ENCODE measurements at places on chromosomes 3 and 15.

DNA sequence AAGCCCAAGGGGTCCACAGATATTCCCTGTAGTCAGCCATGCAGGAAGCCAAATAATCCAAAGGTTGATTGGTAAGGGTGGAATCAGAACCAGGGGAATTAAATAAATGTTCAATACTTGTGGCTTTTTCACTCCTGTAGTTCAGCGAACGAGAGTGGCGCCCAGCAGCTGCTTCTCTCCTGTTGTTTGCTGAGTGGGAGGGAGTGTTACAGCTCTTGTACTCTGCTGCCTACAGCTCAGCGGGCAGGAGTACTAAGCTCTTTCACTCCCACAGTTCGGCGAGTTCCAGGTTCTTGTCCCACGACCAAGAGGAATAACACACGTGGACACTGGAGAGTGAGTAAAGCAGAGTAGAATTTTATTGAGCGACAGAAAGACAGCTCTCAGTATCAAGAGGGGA, 105.9 kb downstream of the MOBP start:
- no peak for DNase-seq

- DNase-seq = no peak
These were observed 136.6 kb downstream of the DUT start for GRCh38 chr15:48467801-48468200.

DNA sequence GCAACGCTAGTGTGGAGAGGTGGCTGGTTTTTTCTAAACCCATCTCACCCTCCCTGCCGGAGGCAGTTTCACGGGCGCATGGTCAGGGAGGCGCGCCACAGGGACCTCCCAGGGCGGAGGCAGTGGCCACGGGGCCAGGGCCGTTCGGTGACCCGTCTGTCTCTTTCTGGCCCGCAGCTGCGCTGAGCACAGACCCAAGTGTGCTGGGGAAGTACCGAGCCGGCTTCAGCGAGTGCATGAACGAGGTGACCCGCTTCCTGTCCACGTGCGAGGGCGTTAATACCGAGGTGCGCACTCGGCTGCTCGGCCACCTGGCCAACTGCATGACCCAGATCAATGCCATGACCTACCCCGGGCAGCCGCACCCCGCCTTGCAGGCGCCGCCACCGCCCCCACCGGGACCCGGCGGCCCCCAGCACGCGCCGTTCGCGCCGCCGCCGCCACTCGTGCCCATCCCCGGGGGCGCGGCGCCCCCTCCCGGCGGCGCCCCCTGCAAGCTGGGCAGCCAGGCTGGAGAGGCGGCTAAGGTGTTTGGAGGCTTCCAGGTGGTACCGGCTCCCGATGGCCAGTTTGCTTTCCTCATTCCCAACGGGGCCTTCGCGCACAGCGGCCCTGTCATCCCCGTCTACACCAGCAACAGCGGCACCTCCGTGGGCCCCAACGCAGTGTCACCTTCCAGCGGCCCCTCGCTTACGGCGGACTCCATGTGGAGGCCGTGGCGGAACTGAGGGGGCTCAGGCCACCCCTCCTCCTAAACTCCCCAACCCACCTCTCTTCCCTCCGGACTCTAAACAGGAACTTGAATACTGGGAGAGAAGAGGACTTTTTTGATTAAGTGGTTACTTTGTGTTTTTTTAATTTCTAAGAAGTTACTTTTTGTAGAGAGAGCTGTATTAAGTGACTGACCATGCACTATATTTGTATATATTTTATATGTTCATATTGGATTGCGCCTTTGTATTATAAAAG, 1.8 kb downstream of the HES1 start:
- peak; percentile 42 for DNase-seq

- peak; percentile 70 for DNase-seq
These were observed 6.0 kb downstream of the GHRL start for GRCh38 chr3:10286596-10287295.

GRCh38 chr3:168047190-168047795, 48.4 kb downstream of the GOLIM4 start:
- peak; percentile 50 for DNase-seq

- no peak for DNase-seq
These were observed 115.0 kb upstream of the LRIG1 start for GRCh38 chr3:66615643-66616301.

- no peak for DNase-seq
These were observed 1191.0 kb upstream of the ALCAM start for GRCh38 chr3:104175696-104176095.

DNA sequence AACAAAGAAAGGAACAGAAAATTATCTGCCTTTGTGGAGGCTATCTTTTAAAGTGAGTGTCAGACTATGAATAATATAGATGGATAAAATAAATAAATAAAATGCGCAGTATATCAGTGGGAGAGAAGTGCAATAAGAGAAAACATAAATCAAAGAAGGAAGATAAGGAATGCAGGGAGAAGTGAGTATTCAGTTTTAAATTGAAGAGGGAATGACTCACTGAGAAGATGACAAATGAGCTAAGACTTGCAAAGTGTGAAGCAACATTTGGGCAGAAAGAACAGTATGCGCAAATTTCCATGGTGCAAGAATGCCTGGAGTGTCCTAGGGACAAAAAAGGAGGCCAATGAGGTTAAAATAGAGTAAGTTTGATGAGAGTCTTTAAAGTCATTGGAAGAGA, 1300.1 kb upstream of the ALCAM start:
- DNase-seq = no peak

DNA sequence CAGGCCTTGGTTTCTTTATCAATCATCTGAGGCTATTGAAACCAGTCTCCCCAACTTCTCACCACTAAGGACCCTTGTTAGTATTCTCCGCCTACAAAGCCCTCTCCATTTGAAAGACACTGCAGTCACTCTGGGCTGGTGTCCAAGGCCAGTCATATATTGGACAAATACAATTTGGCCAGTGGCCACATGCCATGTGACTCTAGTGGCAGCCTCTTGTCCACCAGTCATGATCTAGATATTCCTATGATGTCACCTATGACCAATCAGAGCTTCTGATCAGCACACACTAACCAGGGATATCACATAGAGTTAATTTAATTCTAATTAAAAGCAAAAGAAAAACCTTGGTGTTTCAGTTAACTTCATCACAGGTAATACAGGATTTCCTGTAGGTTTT, 68.2 kb downstream of the RAB11A start:
- DNase-seq = no peak

DNA sequence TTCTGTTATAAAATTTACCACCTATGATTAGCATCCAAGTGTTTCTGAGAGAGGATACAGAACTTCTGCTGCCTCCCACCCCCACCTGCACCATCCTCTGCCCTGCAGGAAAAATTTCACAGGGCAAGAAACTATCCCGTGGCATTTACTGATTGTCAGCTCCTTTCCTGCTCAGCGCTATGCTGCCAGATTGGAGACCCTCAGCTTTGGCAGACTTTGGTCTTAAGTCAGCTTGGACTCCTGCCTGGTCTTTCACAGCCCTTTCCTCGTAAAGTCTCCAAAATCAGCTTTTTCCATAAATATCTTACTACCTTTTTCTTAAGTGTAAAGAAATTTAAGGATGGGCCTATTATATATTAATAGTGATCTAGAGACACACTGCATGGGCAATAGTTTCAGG, 239.9 kb upstream of the ADAMTS9 start:
- no peak for DNase-seq

- DNase-seq = no peak
These were observed 158.0 kb downstream of the CLSTN2 start for GRCh38 chr3:140092848-140093536.

DNA sequence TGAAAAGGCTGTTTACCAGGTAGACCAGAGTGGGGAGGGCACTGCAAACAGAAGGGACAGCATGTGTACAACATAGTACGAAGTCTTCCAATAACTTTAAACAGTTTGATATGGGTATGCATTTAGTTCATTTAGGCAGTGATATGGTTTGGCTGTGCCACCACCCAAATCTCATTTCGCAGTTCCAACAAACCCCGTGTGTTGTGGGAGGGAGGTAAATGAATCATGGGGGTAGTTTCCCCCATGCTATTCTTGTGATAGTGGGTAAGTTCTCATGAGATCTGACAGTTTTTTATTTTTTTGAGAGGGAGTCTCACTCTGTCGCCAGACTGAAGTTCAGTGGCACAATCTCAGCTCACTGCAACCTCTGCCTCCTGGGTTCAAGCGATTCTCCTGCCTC, 7.6 kb upstream of the RAMAC start:
- no peak for DNase-seq

DNA sequence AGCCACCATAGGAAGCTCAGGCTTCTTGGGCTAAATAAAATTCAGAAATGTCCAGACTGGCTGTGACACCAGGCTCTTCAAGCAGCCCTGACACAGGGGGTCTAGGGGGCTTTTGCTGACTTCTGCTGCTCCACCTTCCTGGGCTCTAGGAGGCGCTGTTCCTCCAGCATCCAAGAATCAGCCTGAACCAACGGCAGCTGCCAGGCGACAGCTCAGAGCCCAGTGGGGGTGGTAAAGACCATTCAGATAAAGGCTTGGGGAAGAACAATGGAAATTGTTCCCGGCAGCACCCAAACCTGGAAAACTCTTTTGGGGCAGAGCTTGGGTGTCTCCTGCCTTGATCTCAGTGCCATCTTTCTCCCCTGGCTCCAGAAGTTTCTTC, 21.6 kb upstream of the PSTPIP1 start:
- peak; percentile 74 for DNase-seq

DNA sequence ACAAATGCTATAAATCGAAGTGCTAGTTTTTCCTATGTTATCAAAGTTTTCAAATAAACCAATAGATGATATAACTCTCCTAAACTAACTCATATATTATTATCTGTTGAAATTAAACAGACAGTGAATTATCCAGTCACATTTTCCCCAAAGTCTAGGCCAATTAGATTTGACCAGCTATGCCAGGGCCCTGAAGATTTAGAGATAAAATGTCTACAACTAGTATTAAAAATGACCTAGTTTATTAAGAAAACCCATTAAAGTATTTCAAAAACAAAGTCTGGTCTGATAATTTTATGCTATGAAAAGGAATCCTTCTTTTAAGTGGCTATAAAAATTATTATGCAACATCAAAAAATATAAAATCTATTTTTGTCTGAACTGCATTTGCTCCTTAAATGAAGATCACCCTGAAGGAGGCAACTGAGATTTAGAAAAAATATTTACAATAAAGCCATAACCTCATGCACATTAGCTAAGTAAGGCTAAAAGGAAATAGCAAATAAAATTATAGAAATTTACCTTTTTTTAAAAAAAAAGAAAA, 83.4 kb upstream of the MEX3B start:
- DNase-seq = no peak

GRCh38 chr3:55660642-55661041, 173.5 kb upstream of the WNT5A start:
- no peak for DNase-seq

DNA sequence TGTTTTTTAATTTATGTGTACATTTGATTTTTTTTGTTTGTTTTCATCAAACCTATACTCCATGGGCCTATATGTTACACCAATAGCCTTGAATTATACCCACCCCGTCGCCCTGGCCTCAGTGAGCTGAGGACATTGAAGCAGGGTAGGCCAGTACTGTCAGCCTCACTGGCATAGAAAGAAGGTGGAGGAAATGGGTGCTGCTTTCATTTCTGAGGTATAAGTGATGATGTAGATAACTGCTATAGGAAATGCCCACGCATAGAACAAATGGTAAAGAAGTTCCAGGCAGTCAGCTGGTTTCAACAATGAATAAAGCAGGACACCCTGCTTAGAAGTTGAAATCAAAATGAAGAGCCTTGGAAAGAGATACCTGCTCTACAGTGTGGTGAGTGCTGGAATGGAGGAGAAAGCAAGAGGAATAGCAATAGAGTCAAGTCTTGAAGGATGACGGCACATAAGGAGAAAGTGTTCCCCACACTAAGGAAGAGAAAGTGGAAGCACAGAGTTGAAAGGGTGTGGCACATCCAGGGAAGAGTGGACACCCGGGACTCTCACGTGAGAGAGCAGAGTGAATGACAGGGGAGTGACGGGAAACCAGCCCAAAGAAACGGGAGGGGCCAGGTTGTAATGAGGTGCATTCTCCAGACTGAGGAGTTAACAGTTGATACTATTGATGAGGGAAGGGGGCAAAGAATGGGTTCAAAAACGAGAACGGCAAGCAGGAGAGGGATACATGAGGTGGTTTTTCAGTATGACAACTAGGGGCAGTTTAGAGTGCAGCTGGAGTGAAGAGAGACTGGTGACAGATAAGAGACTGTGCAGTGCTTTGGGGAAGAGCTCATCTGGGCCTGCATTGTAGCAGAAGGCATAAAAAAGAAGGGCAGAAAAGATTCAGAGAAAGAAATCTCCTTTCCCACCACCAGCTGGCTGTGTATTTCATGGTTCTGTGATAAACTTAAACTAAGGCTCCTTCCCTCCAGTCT, 70.5 kb downstream of the KLHL25 start:
- peak; percentile 70 for DNase-seq

GRCh38 chr3:178352326-178353005, 183.8 kb upstream of the KCNMB2 start:
- DNase-seq = no peak

- no peak for DNase-seq
These were observed 50.3 kb upstream of the SELENOK start for GRCh38 chr3:53941950-53942349.

DNA sequence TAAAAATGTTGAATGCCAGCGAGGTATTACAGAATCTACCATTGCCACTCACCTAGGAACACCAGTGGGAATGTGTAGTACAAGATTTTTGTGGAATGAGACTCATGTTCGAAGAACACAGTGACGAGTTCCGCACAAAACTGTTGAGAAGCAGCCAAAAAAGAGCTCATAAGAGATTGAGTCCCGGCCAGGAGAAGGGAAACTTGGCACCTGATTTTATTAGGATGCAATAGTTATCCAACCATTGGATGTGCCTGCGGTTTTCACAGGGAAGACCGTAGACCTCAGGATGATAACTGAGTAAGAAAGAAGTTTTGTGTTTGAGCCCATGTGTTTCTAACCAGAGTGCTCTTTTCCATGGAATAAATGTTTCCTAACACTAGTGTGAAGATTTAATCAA, 88.9 kb downstream of the PTPRG start:
- no peak for DNase-seq

DNA sequence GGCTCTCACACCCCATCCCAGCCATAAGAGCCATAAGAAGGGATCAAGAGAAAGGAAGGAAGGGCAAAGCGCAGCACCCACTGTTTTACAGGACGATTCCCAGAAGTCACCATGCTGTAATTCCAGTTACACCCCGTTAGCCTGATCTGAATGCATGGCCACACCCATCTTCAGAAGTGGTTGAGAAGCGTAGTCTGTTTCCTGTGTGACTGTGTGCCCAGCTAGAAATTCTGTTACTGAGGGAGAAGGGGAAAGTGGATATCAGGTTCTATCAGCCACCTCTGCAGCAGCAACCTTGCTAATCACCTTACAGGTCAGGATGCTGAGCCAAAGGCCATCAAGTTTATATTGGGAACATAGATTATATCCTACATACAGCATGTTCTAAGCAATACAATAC, 260.0 kb downstream of the ABHD5 start:
- no peak for DNase-seq

- no peak for DNase-seq
These were observed 39.3 kb upstream of the SSR3 start for GRCh38 chr3:156594219-156594683.

- DNase-seq = no peak
These were observed 11.7 kb upstream of the ARL14 start for GRCh38 chr3:160665231-160665630.

- DNase-seq = no peak
These were observed 2.8 kb upstream of the CCDC9B start for GRCh38 chr15:40343512-40343911.

Measured in CD4-positive, alpha-beta T cell treated with Interleukin-17A for 1 hour (primary cell).